ENCODE measurements at places on chromosomes 4 and X.

- no peak for DNase-seq
These were observed 46.2 kb downstream of the TET2 start for GRCh38 chr4:105192910-105193309.

GRCh38 chr4:3337357-3337732, 44.5 kb downstream of the RGS12 start:
- no peak for DNase-seq

DNA sequence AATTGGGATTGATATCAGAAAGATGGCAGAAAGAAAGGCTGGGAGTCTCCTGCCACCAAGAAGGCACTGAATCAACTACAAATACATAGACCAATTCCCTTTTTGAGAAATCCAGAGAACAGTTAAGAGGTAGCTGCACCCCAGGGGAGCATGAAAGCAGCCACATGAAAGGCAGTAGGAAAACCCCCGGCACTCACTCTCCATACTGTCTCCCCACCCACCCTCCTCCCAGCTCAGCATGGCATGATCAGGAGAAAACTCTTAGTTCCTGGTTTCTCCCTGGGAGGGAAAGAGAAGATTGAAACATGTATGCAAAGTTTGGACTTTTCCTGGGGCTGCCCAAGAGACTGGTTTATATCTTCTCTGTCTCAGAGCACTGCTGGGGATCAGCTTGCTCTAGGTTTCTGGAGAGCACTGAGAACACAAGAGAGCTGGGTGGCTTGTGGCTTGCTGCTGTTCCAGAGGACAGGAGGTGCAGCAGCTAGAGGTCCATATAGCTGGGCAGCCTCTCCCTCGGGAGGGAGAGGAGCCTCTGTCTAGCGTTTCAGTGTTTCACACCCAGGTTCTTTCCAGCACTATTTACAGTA, 305.7 kb downstream of the PDGFC start:
- DNase-seq: no peak

GRCh38 chr4:973431-974397, at the start of gene DGKQ:
Gene DGKQ, minus strand, starts transcription at chr4:973569. Its CDS starts 87 bp downstream, at chr4:973482.
- no peak for DNase-seq

DNA sequence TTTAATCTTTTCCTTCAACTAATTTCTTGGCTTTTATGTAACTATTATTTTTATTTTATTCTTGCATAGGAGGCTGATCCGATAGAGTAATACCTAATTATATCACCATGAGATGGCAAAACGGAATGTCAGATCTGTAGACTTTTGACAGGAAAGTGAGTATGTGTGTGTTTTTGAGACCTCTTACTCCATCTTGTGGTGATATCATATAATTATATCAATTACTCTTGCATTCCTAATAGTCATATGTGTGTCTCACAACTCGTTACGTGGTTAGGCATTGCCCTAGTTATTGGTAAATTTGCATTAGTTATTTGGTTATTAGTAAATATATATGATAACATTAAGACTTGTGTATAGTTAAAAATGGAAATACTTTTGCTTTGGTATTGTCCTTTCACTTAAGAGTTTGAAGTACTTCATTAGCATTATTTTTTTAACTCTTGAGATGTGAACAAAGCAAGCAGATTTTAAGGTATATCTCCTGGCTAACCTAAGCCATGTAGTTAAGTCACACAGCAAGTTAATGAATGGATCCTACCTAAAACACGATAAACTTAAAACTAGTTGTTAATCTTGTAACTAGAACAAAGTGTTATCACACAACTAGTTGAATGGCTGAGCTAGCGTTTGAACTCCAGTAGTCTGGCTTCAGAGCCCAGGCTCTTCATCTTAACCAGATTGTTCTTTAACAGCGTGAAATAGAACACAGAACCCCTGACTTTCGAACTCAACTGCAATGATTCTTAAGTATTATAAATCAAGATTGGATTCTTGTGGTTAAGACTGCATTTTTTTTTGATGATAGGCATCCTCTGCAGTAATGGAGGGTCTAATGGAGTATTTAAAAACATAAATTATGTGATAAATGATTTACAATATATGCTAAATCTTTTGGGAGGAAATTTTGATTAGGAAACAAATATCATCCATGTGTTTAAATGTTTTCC, 67.1 kb downstream of the PGRMC2 start:
- peak; percentile 18 for DNase-seq

DNA sequence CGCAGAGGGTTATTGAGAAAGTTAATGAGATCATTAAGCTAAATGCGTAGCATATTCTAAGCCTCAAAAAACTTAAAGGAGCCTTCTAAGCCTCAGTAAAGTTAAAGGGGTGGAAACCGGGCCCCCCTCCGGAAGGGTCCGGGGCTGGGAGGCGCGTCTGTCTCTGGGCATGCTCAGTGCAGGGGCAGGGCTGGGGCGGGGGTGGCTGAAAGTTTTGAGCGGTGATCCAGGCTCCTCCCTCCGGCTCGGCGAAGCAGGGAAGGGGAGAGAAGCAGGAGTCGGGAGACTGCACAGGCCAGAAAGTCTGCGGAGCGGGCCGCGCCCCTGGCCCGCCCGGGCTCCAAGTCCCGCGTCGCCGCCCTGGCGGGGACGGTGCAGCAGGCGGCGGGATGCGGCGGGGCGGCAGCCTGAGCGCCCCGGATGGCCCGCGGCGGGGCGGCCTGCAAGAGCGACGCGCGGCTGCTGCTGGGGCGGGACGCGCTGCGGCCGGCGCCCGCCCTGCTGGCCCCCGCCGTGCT, at the start of gene EVC:
EVC (plus strand) TSS at position 241 of the 518 bp plus-strand sequence; CDS start at position 421, 180 bp downstream.
- peak; percentile 1 for DNase-seq

DNA sequence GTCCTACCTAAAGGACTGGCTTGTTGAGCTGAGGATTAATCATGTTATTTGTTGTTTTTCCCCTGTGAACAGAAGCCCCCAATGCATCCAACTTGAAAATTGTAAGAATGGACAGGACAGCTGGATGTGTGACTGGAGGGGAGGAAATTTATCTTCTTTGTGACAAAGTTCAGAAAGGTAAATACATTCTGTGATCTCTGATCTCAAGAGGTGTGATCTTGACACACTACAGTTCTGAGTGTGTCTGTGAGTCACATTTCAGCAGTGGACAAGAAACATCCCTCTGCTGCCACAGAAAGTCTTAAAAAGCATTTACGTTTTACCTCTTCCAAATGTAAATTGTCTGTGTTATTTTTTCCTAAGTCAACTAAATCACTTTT, 79.3 kb downstream of the NFKB1 start:
- no peak for DNase-seq

DNA sequence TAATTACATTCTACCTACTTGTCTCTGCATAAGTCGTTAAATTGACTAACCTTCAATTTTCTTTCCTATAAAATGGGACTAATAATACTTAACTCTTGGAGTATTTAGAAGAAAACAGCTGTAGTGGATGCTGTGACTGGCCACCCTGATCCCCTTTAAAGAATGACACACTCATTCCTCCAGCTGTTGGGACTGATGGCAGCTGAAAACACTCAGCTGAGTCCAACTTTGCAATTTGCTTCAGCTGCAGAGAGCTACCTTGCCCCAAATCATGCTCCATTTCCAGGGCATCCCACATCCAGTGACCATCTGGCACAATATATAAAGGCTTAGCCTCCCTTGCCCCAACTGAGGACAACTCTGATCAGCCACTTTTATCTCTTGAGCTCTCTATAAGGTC, 89.1 kb downstream of the MID1IP1 start:
- no peak for DNase-seq

- DNase-seq: no peak
These were observed 37.4 kb upstream of the IL1RAPL1 start for GRCh38 chrX:28549838-28550237.

- DNase-seq: no peak
These were observed 87.0 kb upstream of the TSPAN5 start for GRCh38 chr4:98745366-98745765.

GRCh38 chrX:27555514-27555913, 34.6 kb upstream of the DCAF8L2 start:
- DNase-seq: peak; percentile 9

- peak; percentile 53 for DNase-seq
These were observed 35.0 kb downstream of the NUDT11 start for GRCh38 chrX:51461053-51462044.

- no peak for DNase-seq
These were observed 110.2 kb upstream of the STX18 start for GRCh38 chr4:4651811-4652755.

GRCh38 chr4:752196-752861, 46.7 kb downstream of the PCGF3 start:
- DNase-seq: no peak

GRCh38 chr4:147942729-147943128, 210.8 kb downstream of the ARHGAP10 start:
- DNase-seq: no peak

DNA sequence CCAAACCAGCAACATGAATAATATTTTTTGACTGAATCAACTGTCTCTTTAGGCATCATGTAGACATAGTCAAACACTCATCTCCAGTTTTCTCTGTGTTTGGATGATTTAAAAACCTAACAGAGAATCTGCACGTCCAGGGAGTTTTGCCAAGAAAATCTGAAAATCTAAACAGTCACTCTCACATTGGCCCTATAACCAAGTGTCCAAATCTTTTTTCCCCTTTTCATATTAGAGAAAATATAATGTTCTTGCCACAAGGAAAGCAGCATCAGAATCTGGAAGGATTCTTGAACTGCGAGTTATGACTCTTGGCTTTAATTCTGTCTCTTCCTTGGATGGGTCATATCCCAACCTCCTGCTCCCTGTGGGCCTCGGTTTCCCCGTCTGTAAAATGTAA, 8.8 kb upstream of the CHRDL1 start:
- no peak for DNase-seq

- DNase-seq: no peak
These were observed 65.7 kb upstream of the MID1 start for GRCh38 chrX:10685923-10686595.

GRCh38 chrX:49915361-49916222, 6.8 kb upstream of the CLCN5 start:
- peak; percentile 37 for DNase-seq

- DNase-seq: no peak
These were observed 253.2 kb upstream of the CENPE start for GRCh38 chr4:103451341-103451740.

DNA sequence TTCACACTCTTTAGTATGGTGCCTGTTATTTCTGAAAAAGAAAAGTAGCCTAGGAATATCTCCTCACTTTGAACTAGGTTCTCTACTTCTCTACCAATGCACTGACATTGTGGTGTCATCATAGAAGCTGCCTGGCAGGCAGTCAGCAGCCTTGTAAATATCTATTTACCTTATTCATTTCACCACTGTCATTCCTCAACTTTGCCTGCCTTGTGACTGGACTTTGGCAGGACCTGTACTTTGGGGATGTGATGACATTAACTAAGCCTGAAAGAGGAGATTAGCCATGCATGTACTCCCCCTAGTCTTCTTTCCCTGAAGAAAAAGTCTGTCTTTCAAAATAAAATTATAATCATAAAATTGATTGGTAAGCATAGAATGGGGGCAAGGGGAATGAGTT, 207.2 kb downstream of the ARAP2 start:
- no peak for DNase-seq

GRCh38 chrX:46665232-46666152, 91.9 kb downstream of the CHST7 start:
- DNase-seq: no peak

DNA sequence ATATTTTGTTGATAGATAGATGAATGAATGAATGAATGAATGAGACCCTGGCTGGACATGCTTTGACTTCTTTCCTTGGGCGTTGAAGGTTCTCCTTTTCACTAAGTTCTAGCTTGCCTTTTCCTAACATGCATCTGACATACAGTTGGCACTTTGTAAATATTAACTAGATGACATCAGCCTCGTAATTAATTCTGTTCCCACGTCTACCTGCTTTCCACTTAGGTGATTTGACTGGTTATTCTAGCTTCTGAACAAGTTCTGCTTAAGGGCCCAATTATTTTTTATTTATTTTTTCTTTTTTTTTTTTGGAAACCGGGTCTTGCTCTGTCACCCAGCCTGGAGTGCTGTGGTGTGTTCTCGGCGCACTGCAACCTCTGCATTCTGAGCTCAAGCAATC, 13.9 kb upstream of the RASL11B start:
- no peak for DNase-seq

DNA sequence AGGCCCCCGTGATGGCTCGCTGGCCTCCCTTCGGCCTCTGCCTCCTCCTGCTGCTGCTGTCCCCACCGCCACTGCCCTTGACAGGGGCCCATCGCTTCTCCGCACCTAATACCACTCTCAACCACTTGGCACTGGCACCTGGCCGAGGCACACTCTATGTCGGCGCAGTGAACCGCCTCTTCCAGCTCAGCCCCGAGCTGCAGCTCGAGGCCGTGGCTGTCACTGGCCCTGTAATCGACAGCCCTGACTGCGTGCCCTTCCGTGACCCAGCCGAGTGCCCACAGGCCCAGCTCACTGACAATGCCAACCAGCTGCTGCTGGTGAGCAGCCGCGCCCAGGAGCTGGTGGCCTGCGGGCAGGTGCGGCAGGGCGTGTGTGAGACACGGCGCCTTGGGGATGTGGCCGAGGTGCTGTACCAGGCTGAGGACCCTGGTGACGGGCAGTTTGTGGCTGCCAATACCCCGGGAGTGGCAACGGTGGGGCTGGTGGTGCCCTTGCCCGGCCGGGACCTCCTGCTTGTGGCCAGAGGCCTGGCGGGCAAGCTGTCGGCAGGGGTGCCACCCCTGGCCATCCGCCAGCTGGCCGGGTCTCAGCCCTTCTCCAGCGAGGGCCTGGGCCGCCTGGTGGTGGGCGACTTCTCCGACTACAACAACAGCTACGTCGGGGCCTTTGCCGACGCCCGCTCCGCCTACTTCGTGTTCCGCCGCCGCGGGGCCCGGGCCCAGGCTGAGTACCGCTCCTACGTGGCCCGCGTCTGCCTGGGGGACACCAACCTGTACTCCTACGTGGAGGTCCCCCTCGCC, 3.0 kb downstream of the PLXNB3 start:
- DNase-seq: no peak

DNA sequence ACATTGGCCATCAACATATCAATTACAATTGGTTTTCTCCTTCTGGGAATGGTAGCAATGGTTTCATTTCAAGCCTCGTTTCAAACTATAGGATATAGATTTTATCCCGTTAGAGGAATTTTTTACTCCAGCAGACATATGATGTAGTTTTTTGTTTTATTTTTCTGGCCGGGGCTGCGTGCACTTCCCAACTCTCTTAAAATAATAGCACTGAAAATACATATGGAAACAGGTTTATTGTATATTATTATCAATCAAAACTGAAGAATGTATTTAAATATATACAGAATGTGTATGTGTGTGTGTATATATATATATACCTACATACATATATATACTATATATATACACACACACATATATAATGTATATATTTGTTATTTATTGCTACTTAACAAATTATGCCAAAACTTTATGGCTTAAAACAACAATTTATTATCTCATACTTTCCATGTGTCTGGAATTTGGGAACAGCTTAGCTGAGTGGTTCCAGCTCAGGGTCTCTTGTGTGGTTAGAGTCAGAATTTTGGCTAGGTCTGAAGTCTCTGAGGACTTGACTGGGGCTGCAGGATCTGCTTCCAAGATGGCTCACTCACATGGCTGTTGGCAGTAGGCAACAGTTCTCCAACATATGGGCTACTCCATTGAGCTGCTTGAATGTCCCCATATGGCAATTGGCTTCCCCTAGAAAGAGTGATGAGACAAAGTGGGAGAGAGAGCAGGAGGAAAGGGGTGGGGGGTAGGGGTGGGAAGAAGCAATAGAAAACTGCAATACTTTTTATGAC, 314.1 kb downstream of the PPP1R2C start:
- DNase-seq: no peak

GRCh38 chr4:183118585-183118984, 19.5 kb downstream of the WWC2 start:
- DNase-seq: no peak
